ENCODE measurements at places on chromosomes 1 and 21. TPM values are rescaled to one million over a fixed set of nuclear protein-coding genes. Genes with fewer than 3 reads are reported as not detected.

Gene DLGAP3
- 0.07 TPM for total RNA-seq

Gene EXTL2
- 17.0 TPM for total RNA-seq

Gene NBPF6
- 6.1 TPM for total RNA-seq

Gene NPL
- 15.0 TPM for total RNA-seq

Gene DNASE2B
- total RNA-seq: not detected

Gene SPATA45
- not detected for total RNA-seq

Gene DISP3
- not detected for total RNA-seq

Gene LCE3D
- not detected for total RNA-seq

Gene LYPD8
- 1.0 TPM for total RNA-seq

Gene ABCG1
- total RNA-seq: 0.09 TPM

Gene F13B
- total RNA-seq: not detected

Gene RORC
- total RNA-seq: not detected

Gene GNG4
- total RNA-seq: 0.11 TPM
